ENCODE measurements at places on chromosomes 4 and X. TPM values are rescaled to one million over a fixed set of nuclear protein-coding genes. Genes with fewer than 3 reads are reported as not detected.

Gene ADAMTS3
- polyA plus RNA-seq, result 0.70 TPM

Gene ART3
- 149 TPM for polyA plus RNA-seq

Gene PCSK1N
- 9.6 TPM for polyA plus RNA-seq

Gene TMEM156
- polyA plus RNA-seq, result 0.14 TPM

Gene SEC31A
- 87.3 TPM for polyA plus RNA-seq

Gene DAPP1
- polyA plus RNA-seq, result 0.16 TPM

Gene CSAG3
- polyA plus RNA-seq, result not detected

Gene SPINK2
- 36.1 TPM for polyA plus RNA-seq

Gene HPGD
- 0.18 TPM for polyA plus RNA-seq

Gene ARAF
- polyA plus RNA-seq, result 33.2 TPM

Gene FGD1
- polyA plus RNA-seq, result 5.0 TPM

Gene PDE6B
- polyA plus RNA-seq, result 3.6 TPM

Gene NAA11
- polyA plus RNA-seq, result not detected

Gene CAPN6
- 0.02 TPM for polyA plus RNA-seq

Gene HPGDS
- polyA plus RNA-seq, result 0.48 TPM

Gene GBA3
- not detected for polyA plus RNA-seq

Gene GUCY1A1
- 9.9 TPM for polyA plus RNA-seq

Gene GPR143
- polyA plus RNA-seq, result 0.14 TPM

Gene FAM47A
- not detected for polyA plus RNA-seq

Gene CCSER1
- polyA plus RNA-seq, result 2.7 TPM

Gene UGT2B7
- polyA plus RNA-seq, result not detected

Gene ARFIP1
- polyA plus RNA-seq, result 8.9 TPM

Gene MAGEB10
- not detected for polyA plus RNA-seq

Gene TAF7L
- not detected for polyA plus RNA-seq

Measured in right cardiac atrium (tissue), 5 donors.